Stimulated activated CD4-positive, alpha-beta T cell treated with anti-CD3 and anti-CD28 coated beads, Interleukin-1b, Interleukin-23, amount 100 ng/mL, for 1 hour (primary cell): ENCODE measurements at places on chromosomes 7 and 10.

GRCh38 chr7:105269397-105269796 is 119.3 kb downstream of the SRPK2 start:
- no peak for DNase-seq

DNA sequence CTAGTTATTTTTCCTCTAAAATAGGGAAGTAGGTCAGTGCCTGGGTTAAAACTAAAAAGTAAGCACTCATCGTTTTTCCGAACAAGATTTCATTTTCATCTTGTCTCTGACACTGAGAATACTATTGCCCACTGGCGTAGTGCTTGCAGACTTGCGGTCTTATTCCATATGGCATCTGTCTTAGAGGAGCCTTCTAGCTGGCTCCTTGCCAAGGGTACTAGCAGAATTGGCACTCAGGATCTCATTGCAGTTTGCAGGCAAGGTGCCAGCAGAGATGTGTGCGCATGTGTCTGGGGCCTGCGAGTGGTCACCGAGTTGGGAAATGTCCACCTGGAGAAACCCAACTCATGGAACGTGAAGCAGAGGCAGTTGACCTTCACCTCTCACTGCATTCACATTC is 143.4 kb downstream of the CELF2 start:
- DNase-seq = no peak

DNA sequence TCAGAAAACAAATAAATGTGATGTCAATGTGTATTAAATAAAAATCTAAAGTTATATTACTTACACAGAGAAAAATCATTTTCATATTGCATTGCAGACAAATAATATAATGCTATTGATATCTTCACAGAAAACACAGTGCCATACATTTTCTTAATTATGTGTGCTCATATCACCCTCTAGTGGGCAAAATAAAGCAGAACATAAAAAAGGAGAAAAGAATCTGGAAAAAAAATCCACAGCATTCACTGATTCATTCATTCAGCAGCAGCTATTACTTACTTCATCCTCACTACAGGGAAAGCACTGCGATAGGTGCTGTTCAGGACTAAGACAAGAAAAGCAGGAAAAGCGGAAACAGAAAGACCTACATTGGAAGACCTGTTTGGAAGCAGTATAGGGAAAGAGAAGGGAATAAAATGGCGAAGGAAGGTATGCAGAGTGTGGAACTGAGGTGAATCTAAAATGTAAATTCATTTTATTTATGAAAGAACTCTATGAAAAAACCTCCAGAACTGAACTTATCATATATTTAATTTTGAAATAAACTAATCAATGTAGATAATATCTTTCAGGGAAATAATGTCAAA is 73.2 kb downstream of the POT1 start:
- DNase-seq = no peak

GRCh38 chr7:98930921-98931320 is 52.6 kb downstream of the TRRAP start:
- DNase-seq = no peak

GRCh38 chr7:3094701-3095445 is 51.2 kb upstream of the CARD11 start:
- DNase-seq = no peak

- no peak for DNase-seq
Measured at GRCh38 chr10:73061743-73062142, 34.9 kb downstream of the P4HA1 start.

DNA sequence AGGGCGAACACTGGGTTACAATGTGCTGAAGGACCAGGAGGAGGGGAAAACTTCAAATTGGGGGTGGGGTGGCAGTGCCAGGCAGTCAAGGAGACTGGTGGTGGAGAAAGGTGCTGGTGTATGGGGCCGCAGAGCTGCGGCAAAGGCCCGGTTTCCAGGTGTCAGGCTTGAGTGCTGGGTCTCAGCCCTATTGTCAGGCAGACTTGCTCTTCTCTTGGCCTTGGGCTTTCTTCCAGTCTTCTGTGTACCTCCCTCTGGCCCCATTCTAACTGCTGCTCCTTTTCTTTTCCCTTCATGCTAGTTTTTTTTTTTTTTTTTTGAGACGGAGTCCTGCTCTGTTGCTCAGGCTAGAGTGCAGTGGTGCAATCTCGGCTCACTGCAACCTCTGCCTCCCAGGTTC is 51.0 kb downstream of the POLR3A start:
- no peak for DNase-seq

- DNase-seq = no peak
Measured at GRCh38 chr7:140653319-140654108, 12.9 kb upstream of the DENND2A start.

DNA sequence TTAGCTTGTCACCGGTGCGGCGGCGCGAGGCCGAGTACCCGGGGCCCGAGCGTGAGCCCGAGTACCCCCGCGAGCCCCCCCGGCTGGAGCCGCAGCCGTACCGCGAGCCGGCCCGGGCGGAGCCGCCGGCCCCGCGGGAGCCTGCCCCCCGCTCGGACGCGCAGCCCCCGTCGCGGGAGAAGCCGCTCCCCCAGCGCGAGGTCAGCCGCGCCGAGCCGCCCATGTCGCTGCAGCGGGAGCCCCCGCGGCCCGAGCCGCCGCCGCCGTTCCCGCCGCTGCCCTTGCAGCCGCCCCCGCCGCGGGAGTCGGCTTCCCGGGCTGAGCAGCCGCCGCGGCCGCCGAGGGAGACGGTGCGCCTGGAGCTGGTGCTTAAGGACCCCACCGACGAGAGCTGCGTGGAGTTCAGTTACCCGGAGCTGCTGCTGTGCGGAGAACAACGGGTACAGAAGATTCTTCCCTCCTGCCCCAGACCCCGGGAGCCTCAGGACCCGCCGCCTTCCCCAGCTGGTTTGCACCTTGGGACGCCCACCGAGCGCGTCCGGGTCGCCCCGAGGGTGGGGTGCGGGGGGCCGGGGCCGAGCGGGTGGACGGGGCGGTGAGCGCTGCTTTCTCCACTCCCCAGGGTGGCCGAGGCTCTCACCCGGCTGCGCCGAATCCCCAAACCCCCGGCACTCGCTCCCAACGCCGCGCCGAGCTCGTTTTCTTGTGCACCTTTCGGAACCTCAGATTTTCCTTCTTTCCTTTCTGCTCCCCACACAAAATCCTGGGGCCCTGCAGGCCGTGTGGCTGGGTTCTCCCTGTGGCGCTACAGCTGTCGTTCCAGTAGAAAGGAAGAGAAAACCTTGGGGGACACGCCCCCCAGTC is 708 bp downstream of the UBN2 start:
- DNase-seq = peak; percentile 4

- DNase-seq = peak; percentile 39
Measured at GRCh38 chr10:784403-785088, 95.1 kb upstream of the DIP2C start.

DNA sequence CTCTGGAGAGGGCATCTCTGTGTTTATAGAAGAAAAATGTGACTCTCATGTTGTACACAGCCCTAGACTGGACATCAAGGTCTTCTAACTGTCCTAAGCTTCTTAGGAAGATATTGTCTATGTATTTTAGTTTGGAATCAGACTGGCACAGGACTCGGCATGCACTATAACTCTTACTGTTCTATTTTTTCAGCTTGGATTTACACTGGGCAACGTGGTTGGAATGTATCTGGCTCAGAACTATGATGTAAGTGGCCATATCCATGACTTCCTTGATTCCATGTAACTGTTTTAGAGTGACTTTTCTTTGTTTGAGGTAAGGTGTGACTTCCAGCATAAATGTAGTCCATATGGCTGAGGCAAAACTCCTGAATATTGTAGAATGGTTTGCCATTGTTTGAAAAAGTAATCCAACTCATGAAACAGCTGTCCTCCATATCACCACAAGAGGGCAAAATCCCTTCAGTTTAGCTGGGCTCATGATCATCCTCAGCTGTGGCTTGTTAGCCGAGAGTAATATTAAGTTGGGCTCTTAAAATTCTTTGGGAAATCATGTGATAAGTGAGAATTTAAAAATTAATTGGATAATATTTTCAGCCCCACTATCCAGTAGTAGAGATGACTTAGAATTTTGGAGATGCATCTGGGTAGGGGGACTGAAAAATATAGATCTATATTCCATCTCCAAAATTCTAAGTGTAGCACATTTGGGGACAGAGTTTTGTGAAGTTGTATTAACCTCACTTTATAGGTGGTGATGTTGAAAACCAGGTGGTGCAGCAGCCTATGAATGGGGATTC is 10.4 kb downstream of the STMP1 start:
- no peak for DNase-seq

DNA sequence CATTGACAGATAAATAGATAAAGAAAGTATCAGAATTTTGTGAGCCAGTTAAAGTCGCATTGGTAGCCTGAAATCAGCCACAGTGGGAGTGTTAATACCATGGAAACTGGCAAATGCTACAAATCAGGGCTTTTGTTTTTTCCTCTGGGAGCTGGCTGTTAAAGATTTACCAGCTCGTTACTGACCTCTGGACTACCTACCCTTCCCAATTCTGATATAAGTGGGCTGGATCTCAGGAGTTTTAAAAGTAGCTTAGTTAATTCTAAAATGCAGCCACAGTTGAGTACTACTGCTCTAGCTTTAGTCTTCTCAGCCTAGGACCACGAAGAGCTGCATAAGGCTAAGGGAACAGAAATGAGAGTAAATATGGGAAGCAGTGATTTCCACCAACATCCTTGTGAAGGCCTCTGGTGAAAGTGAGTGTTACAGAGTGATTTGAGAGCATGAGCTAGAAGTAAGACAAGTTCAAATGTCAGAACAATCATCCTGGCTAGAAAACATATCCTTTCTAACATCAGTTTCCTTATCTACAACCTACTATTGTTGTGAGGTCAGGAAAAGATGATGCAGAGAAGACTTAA is 53.2 kb downstream of the A1CF start:
- no peak for DNase-seq

DNA sequence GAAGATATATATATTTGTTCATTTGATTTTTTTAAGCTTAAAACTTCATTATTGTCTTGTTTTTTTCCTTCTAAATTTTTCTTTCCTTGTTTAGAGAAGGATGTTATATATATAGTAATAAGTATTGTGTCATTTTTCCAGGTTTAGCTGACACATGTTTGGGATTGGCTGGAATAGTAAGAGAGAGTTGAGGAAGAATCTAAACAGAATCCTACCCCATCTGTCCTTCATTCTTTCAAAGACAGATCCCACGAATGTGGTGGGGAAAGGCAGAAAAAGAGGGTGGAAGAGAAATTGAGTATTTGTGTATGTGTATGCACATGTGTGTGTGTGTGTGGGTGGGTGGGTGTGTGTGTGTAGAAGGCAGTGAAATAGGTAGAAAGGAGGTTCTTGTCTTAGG is 132.4 kb downstream of the SVIL start:
- DNase-seq = no peak

DNA sequence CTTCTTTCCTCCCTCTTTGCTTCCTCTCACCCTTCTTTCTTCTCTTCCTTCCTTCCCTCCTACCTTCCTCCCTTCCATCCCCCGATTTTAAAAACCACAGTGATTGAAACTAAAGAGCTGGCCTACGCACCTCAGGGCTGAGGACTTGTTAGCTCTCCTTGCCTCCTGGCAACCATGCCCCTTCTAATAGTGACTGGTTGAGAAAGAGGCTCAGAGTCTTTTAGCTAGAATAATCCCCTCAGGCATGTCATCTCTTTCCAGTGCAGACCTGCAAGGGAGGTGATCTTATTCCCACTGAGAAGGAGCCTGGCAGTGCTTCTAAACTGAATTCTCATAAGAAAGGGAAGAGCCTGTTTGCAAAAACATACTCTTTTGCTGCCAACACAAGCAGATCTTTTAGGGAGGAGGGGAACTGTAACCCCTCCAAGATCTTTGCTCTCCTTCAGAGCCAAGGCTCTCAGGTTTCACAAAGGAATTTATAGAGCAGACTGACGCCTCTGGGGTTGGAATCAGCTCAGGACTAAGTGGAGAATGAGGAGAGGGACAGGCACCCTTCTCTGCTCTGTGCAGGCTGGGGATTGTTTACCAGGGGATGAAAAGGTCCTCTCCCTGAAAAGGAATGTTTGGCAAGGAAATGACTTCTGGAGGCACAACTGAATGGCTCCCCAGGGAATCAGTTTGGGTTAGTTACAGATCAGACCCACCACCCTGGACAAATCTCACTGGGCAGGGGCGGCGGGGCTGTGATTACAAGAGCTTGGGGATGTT is 9.4 kb upstream of the ANKRD1 start:
- no peak for DNase-seq

DNA sequence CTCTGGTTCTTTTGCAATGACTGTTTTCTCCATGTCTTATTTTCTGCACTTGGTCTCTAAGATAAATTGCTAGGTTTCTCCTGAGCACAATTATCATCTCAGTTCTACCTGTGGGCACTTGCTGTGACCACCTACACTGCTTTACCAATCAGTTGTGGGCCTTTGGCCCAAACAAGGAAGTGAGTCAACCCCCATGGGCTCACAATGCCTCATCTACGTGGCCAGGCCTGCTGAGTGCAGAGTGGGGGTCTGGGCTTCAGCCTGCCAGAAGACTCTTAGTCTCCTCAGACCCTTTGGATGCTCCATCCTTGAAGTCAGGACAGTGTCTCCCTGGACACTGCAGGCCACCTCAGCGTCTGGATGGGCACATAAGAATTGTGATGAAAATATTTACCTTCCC is 20.3 kb downstream of the SCART1 start:
- DNase-seq = no peak

GRCh38 chr10:15868006-15868405 is 7.7 kb upstream of the MINDY3 start:
- DNase-seq = no peak

- DNase-seq = no peak
Measured at GRCh38 chr10:36271627-36272340, 629.7 kb upstream of the FZD8 start.

- no peak for DNase-seq
Measured at GRCh38 chr7:146397141-146397540, 280.5 kb downstream of the CNTNAP2 start.

DNA sequence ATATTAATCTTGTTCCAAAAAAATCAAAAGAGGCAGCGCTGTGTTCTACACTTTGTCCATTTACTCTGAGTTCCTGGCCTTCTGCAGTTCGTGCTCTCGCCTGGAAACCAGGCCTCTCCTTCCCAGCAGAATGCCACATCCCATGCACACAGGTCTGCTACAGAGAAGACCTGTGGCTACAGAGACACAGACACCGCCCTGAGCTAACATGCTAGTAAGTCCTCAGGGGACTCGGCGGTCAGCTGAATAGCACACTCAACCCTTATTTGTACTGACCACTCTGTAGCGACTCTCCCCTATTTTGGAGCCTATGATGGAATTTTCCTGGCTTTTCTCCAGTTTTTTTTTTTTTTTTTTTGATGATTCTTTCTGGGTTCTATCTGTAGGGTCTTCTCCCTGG is 12.8 kb downstream of the CREB3L2 start:
- DNase-seq = no peak

DNA sequence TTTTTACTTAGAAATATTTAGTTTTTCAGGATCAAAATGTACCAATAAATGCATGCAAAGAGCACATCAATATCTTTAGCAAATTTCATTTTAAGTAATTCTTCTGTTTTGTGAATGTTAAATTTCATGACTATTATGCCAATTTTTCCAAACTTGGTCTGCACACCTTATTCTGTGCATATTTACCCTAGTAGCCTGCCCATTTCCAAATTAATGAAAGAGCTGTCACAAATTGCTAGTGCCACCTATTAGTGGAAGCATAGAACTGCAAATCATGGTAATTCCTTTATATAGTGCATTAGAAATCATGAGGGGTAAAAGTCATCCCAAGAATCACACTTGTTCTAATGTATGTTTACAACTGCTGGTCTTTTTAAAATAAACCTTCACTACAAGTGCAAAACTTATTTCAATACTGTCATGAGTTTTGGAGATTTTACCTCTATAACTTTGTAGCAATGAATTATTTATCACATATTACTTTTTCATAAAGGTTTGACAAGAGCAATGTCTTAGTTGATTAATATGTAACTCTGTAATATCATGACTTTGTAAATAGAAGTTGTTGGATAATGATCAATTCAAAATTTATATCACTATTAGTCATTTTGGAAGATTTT is 5.7 kb downstream of the SEMA3A start:
- no peak for DNase-seq
